ENCODE measurements at places on chromosomes 2 and 18.

GRCh38 chr2:72605836-72606442 is 219.9 kb downstream of the EXOC6B start:
- no peak for DNase-seq

- no peak for DNase-seq
Measured at GRCh38 chr2:157085522-157085921, 172.0 kb upstream of the GALNT5 start.

- DNase-seq: no peak
Measured at GRCh38 chr2:9003366-9003615, 193 bp downstream of the MBOAT2 start.

DNA sequence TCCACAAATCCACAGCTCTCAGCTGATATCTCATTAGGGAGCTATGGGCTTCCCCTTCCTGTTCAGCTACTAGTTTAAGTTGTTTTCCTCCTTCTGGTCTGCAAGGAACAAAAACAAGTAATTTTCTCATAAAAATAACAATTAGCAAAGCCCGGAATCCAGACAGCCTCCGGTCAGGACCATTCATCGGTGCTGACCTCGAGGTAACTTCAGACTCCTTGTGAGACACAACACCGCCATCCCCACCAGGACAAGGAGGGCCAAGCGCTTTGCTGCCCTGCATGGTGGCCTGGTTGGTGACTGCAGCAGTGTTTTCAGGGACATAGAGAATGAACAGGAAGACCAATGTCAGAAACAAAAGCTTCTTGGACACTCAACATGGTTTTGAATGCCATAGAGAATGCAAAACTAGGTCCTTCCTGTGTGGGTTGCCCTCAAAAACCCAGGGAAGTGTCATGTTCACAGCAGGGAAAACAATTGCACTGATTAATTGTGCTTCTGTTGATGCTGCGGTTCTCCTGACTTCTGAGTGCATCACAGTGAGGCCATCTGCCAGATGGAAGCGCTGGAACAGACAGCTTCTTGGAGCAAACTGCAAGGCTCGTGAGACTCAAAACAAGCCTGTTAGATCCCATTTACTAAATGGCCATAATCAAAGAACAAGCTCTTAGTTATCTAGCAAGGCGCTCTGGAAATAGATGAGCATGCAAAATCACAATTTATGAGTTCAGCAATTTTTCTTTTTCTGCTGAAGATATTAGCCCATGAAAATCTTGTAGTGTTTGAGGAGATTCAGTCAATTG is 77.1 kb downstream of the HS1BP3 start:
- no peak for DNase-seq

DNA sequence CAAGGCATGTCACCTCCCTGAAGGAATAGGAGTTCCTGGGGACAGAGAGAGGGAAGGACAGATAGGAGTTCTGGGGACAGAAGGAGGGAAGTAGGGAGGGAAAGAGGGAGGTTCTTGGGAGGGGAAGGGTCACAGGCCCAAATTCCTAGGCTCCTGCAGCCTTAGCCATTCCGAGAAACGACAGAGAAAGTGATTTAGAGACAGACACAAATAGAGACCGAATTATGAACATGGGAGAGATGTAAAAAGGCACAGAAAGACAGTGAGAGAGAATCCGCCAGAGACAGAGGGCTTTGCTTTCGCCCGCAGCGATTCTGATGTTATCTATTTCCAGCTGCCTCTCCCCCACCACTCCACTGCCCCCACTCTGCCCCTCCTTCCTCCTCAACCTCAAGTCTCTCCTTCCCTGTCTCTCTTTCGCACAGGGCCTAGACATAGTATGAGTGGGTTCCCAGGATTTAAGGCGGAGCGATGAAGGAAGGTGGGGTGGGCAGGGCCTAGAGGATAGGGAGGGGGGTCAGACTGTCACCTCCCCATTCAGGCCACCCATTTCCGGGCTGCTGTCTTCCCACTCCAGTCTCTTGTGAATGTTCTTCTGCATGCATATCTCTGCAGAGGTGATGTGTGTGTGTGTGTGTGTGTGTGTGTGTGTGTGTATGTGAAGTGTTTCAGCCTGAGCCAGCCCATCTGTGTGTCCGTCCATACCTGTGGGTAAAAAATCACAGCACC is 3.3 kb upstream of the WNT6 start:
- no peak for DNase-seq

DNA sequence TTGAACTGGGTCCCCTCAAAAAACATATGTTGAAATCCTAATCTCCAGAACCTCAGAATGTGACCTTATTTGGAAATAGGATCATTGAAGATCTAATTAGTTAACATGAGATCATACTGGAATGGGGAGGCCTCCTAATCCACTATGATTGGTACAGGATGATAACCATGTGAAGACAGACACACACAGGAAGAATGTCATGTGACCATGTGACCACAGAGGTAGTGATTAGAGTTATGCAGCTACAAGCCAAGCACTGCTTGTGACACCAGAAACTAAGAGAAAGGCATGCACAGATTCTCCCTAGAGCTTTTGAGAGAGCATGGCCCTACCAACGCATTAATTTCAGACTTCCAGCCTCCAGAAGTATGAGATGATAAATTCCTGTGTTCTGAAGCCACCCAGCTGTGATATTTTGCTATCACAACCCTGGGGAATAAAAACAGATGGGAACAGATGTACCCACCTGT is 47.0 kb upstream of the TGIF1 start:
- DNase-seq: peak; percentile 31

All from CD4-positive, alpha-beta T cell treated with Interleukin-17A for 1 hour (primary cell).